ENCODE measurements at places on chromosomes 5 and 9.
A peak's percentile ranks its signal among the peaks of the same experiment; 100 is the strongest.

GRCh38 chr5:144236499-144236898 is 65.8 kb downstream of the KCTD16 start:
- DNase-seq: peak; percentile 25

- peak; percentile 35 for DNase-seq
These were observed 1.8 kb upstream of the RHOBTB3 start for GRCh38 chr5:95729115-95730010.

DNA sequence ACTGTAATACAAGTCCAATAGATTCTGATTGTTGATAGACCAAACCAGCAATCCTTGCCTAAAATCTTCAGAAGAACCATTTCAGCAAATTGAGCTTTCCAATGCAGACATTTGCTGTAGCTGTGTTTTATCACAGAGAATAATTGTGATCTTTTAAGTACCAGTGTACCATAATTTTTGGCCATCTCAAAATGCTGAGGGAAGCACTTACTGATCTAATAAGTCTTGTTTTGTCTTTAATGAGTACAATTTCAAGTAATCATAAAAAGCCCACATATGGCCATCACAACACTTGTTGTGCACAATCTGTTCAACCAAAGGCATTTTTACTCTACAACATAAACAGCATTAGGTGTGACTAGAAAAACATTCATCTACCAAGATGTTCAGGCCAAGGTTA is 159.9 kb downstream of the FBXL17 start:
- DNase-seq: no peak

GRCh38 chr9:21481470-21482056 is 550 bp downstream of the IFNE start:
- DNase-seq: no peak

- DNase-seq: peak; percentile 10
These were observed 382.3 kb upstream of the SLC30A5 start for GRCh38 chr5:68711293-68712200.

GRCh38 chr5:15285901-15286583 is 213.9 kb upstream of the FBXL7 start:
- peak; percentile 35 for DNase-seq

GRCh38 chr5:159951834-159952233 is 35.6 kb downstream of the ADRA1B start:
- DNase-seq: no peak

DNA sequence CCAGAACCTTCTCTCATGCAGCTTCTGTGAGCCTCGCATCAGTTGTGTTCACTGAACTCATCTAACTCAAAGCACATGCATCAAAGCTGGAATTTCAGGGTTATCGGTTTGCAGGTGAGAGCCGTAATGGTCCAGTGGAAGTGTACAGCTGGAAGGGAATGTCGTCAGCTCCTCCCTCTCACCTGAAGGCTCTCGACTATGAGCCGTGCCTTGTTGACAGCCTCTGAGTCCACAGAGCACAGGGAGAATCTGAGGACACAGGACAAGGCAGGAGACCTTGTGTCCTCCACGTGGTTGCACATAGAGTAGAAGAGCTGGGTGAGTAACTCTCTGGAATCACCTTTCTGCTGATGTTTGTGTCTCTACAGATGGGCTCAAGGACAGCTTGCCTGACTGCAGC is 38.8 kb downstream of the PROP1 start:
- peak; percentile 84 for DNase-seq

Data from DMS53 (cell line).